ENCODE measurements at places on chromosomes 1 and 21.

DNA sequence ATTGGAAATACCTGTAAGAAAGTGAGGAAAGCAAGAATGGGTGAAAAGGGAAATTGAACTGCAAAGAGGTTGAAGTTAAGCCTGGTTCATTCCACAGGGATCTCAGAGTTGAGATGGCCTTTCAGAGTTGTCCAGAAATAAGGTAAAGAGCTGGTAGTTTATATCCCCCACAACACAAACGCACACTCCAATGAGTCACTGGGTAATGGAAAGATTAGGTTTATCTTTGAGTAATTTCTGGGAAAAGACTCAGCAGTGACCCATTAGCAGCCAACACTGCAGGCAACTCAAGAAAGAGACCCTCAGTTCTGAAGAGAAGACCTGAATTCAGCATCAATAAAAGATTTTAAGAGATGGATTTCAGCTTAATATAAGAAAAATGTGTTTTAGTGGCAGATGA, 485.5 kb downstream of the PTPRC start:
- no peak overlapping the region for H3K27ac ChIP-seq
- H3K4me3 ChIP-seq = no peak overlapping the region
- H3K4me1 ChIP-seq = no peaks in the 10 kb centered on the region
- no peak for DNase-seq
- no peaks in the 10 kb centered on the region for H3K36me3 ChIP-seq

- DNase-seq = no peak
- no peaks in the 10 kb centered on the region for H3K27me3 ChIP-seq
- peaks cover 1% of the 10 kb centered on the region for H3K4me1 ChIP-seq
- no peak overlapping the region for H3K4me3 ChIP-seq
- no peaks in the 10 kb centered on the region for H3K36me3 ChIP-seq
- no peak overlapping the region for H3K27ac ChIP-seq
Observed at GRCh38 chr1:6805004-6805416, 19.8 kb downstream of the CAMTA1 start.

DNA sequence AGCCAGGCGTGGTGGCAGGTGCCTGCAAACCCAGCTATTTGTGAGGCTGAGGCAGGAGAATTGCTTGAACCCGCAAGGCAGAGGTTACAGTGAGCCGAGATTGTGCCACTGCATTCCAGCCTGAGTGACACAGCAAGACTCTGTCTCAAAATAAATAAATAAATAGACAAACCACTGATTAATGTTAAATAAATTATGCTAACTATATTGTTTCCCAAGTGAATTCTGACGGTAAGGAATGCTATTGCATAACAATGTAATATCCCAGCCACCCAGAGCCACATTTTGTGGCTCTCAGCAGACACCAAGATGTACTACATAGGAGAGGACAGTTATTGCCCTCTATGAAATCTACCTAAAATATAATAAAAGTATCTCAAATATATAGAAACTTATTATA, 55.4 kb downstream of the LPGAT1 start:
- no peaks in the 10 kb centered on the region for H3K36me3 ChIP-seq
- DNase-seq = no peak
- no peaks in the 10 kb centered on the region for H3K4me1 ChIP-seq
- no peaks in the 10 kb centered on the region for H3K27me3 ChIP-seq

DNA sequence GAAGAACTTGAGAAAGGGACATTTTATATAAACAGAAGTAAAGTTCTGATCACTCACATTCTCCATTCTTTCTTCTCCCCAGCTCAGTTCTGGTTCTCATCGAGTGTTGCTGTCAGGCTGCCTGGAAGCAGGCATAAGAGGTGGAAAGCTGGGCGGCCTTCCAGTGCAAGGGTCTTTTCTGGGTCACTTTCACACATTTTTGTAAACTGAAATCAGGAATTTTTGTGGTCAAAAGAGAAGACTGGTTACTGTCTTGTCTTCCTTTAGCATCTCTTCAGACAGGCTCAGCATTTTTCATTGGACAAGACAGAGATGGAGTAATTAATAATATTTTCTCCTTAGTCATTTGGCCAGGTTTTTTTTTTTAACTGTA, 93.7 kb downstream of the CTH start:
- no peak overlapping the region for H3K4me3 ChIP-seq
- no peaks in the 10 kb centered on the region for H3K36me3 ChIP-seq
- no peaks in the 10 kb centered on the region for H3K27me3 ChIP-seq
- no peak for DNase-seq
- H3K4me1 ChIP-seq = no peaks in the 10 kb centered on the region
- no peak overlapping the region for H3K27ac ChIP-seq

GRCh38 chr1:183783767-183784637, 20.9 kb upstream of the RGL1 start:
- no peak overlapping the region for H3K27ac ChIP-seq
- no peaks in the 10 kb centered on the region for H3K36me3 ChIP-seq
- 0 out of 2 replicates have a peak, but pooled peaks cover 1% of the 10 kb centered on the region for H3K4me1 ChIP-seq
- no peak overlapping the region for H3K4me3 ChIP-seq

GRCh38 chr1:64699327-64699726, 45.5 kb upstream of the RAVER2 start:
- H3K4me3 ChIP-seq = no peak overlapping the region
- H3K27ac ChIP-seq = no peak overlapping the region
- no peaks in the 10 kb centered on the region for H3K27me3 ChIP-seq
- H3K36me3 ChIP-seq = no peaks in the 10 kb centered on the region
- no peak for DNase-seq
- peaks cover 2% of the 10 kb centered on the region for H3K4me1 ChIP-seq

- no peak overlapping the region for H3K27ac ChIP-seq
- H3K36me3 ChIP-seq = no peaks in the 10 kb centered on the region
- H3K4me3 ChIP-seq = no peak overlapping the region
- H3K4me1 ChIP-seq = no peaks in the 10 kb centered on the region
- no peak for DNase-seq
Observed at GRCh38 chr1:243964915-243965314, 86.2 kb upstream of the ZBTB18 start.

- no peak for DNase-seq
- H3K27me3 ChIP-seq = no peaks in the 10 kb centered on the region
- H3K36me3 ChIP-seq = no peaks in the 10 kb centered on the region
- no peaks in the 10 kb centered on the region for H3K4me1 ChIP-seq
Observed at GRCh38 chr1:205391386-205391785, 30.5 kb downstream of the LEMD1 start.

GRCh38 chr21:42424914-42425541, 21.3 kb downstream of the UBASH3A start:
- H3K36me3 ChIP-seq = no peaks in the 10 kb centered on the region
- no peak overlapping the region for H3K27ac ChIP-seq
- no peak for DNase-seq
- H3K27me3 ChIP-seq = no peaks in the 10 kb centered on the region
- no peaks in the 10 kb centered on the region for H3K4me1 ChIP-seq

GRCh38 chr1:67211589-67212563, 45.6 kb downstream of the IL23R start:
- no peak overlapping the region for H3K27ac ChIP-seq
- no peaks in the 10 kb centered on the region for H3K27me3 ChIP-seq
- no peaks in the 10 kb centered on the region for H3K36me3 ChIP-seq
- no peak overlapping the region for H3K4me3 ChIP-seq
- no peaks in the 10 kb centered on the region for H3K4me1 ChIP-seq

GRCh38 chr1:218741852-218742251, 396.7 kb downstream of the TGFB2 start:
- no peak overlapping the region for H3K4me3 ChIP-seq
- H3K4me1 ChIP-seq = no peaks in the 10 kb centered on the region
- H3K36me3 ChIP-seq = no peaks in the 10 kb centered on the region

GRCh38 chr1:38464071-38464661, 395.4 kb downstream of the RRAGC start:
- H3K27ac ChIP-seq = no peak overlapping the region
- H3K4me3 ChIP-seq = no peak overlapping the region
- H3K4me1 ChIP-seq = peaks cover 2% of the 10 kb centered on the region
- no peaks in the 10 kb centered on the region for H3K27me3 ChIP-seq
- H3K36me3 ChIP-seq = no peaks in the 10 kb centered on the region

- 0 out of 2 replicates have a peak, but pooled peaks cover 2% of the 10 kb centered on the region for H3K4me1 ChIP-seq
- no peak for DNase-seq
- H3K27me3 ChIP-seq = no peaks in the 10 kb centered on the region
Observed at GRCh38 chr1:1402072-1402900, 3.2 kb upstream of the CCNL2 start.

GRCh38 chr21:16022921-16023320, 293.1 kb downstream of the USP25 start:
- no peaks in the 10 kb centered on the region for H3K36me3 ChIP-seq
- H3K4me1 ChIP-seq = no peaks in the 10 kb centered on the region
- no peak for DNase-seq
- H3K27ac ChIP-seq = no peak overlapping the region
- no peak overlapping the region for H3K4me3 ChIP-seq
- H3K27me3 ChIP-seq = no peaks in the 10 kb centered on the region

- H3K4me3 ChIP-seq = no peak overlapping the region
- no peaks in the 10 kb centered on the region for H3K4me1 ChIP-seq
- H3K27me3 ChIP-seq = no peaks in the 10 kb centered on the region
- no peaks in the 10 kb centered on the region for H3K36me3 ChIP-seq
Observed at GRCh38 chr21:29430576-29430975, 131.9 kb downstream of the BACH1 start.

- H3K27ac ChIP-seq = no peak overlapping the region
- no peak overlapping the region for H3K4me3 ChIP-seq
- DNase-seq = no peak
- H3K4me1 ChIP-seq = 0 out of 2 replicates have a peak, but pooled peaks cover under 1% of the 10 kb centered on the region
- H3K36me3 ChIP-seq = no peaks in the 10 kb centered on the region
Observed at GRCh38 chr1:57546549-57547330, 122.9 kb upstream of the DAB1 start.

GRCh38 chr1:12276225-12276624, 46.4 kb downstream of the VPS13D start:
- peaks cover 11% of the 10 kb centered on the region for H3K36me3 ChIP-seq
- H3K27ac ChIP-seq = no peak overlapping the region
- H3K4me1 ChIP-seq = peaks cover 1% of the 10 kb centered on the region
- H3K27me3 ChIP-seq = no peaks in the 10 kb centered on the region
- no peak overlapping the region for H3K4me3 ChIP-seq
- DNase-seq = peak; percentile 31

- no peak overlapping the region for H3K27ac ChIP-seq
- DNase-seq = no peak
- H3K27me3 ChIP-seq = no peaks in the 10 kb centered on the region
Observed at GRCh38 chr21:29342363-29342957, 43.7 kb downstream of the BACH1 start.

- no peak overlapping the region for H3K27ac ChIP-seq
- H3K36me3 ChIP-seq = no peaks in the 10 kb centered on the region
- no peaks in the 10 kb centered on the region for H3K4me1 ChIP-seq
- no peak for DNase-seq
- no peaks in the 10 kb centered on the region for H3K27me3 ChIP-seq
Observed at GRCh38 chr1:43156026-43156425, 16.1 kb downstream of the EBNA1BP2 start.

DNA sequence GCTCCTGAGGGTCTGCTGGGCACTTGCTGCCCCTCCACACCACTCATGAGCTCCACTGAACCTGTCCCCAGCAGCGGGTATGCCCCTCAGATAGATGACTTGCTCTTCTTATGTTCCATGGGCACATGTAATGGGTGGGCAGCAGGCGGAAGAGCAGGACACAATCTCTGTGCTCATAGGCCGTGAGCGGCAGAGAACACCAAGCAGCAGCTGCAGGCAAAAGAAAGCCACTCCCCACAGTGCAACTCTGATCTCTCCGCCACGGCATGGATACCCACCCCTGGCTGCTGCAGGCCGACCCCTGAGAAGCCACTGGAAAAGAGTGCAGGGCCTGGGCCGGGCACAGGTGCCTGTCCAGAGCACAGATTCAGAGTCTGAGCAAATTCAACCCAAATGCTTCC, 135.2 kb upstream of the RUNX3 start:
- no peaks in the 10 kb centered on the region for H3K4me1 ChIP-seq
- H3K4me3 ChIP-seq = no peak overlapping the region
- no peaks in the 10 kb centered on the region for H3K36me3 ChIP-seq
- no peak for DNase-seq
- H3K27ac ChIP-seq = no peak overlapping the region

GRCh38 chr1:167486090-167486824, 32.1 kb downstream of the CD247 start:
- H3K36me3 ChIP-seq = no peaks in the 10 kb centered on the region
- H3K4me1 ChIP-seq = peaks cover 2% of the 10 kb centered on the region
- no peak overlapping the region for H3K4me3 ChIP-seq
- no peak overlapping the region for H3K27ac ChIP-seq

DNA sequence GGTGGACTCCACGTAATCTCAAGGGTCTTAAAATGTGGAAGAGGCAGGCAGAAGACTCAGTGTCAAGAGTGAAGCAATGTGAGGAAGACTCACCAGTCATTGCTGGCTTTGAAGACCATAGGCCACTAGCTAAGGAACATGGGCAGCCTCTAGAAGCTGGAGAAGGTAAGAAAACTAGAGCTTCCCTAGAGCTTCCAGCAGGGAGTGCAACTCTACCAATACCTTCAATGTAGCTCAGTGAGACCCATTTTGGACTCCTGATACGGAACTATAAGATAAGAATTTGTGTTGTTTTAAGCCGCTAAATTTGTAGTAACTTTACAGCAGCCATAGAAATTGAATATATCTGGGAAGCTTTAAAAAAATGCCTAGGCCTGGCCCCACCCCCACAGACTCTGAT, 18.9 kb downstream of the METTL13 start:
- peaks cover 12% of the 10 kb centered on the region for H3K36me3 ChIP-seq
- DNase-seq = no peak
- H3K4me3 ChIP-seq = no peak overlapping the region
- H3K4me1 ChIP-seq = peaks cover 3% of the 10 kb centered on the region
- no peaks in the 10 kb centered on the region for H3K27me3 ChIP-seq

GRCh38 chr1:226649780-226650179, 89.3 kb downstream of the ITPKB start:
- no peak overlapping the region for H3K4me3 ChIP-seq
- DNase-seq = no peak
- no peaks in the 10 kb centered on the region for H3K36me3 ChIP-seq
- H3K4me1 ChIP-seq = peaks cover 13% of the 10 kb centered on the region

- H3K36me3 ChIP-seq = no peaks in the 10 kb centered on the region
- no peaks in the 10 kb centered on the region for H3K27me3 ChIP-seq
- H3K27ac ChIP-seq = no peak overlapping the region
- DNase-seq = no peak
Observed at GRCh38 chr1:176205332-176205914, 1.7 kb downstream of the COP1 start.

- H3K36me3 ChIP-seq = no peaks in the 10 kb centered on the region
- no peaks in the 10 kb centered on the region for H3K4me1 ChIP-seq
- no peak for DNase-seq
Observed at GRCh38 chr21:43294194-43294902, 125.5 kb downstream of the CRYAA start.

DNA sequence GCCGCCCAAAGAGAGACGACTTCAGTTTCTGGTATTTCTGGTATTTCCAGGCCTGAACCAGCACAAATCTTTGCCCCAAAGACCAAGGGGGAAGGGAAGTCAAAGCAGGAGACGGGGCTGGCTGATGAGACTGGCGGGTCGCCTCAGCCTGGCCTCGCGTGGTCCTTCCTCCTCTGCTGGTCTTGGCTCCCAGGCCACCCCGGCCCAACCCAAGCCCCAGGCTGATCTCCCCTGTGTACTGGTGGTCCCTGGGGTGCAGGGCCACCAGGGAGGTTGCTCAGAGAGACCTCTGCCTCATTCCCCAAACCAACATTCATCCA, 19.9 kb downstream of the WNT4 start:
- no peaks in the 10 kb centered on the region for H3K27me3 ChIP-seq
- H3K27ac ChIP-seq = no peak overlapping the region
- peaks cover 9% of the 10 kb centered on the region for H3K4me1 ChIP-seq
- H3K36me3 ChIP-seq = no peaks in the 10 kb centered on the region

- H3K27me3 ChIP-seq = no peaks in the 10 kb centered on the region
- no peak overlapping the region for H3K27ac ChIP-seq
- DNase-seq = no peak
- H3K36me3 ChIP-seq = peaks cover 2% of the 10 kb centered on the region
- H3K4me3 ChIP-seq = no peak overlapping the region
Observed at GRCh38 chr1:90987841-90988240, 34.0 kb downstream of the ZNF644 start.

Data from iPS DF 6.9 (cell line).